ENCODE measurements at places on chromosomes 2 and 18. TPM values are rescaled to one million over a fixed set of nuclear protein-coding genes. Genes with fewer than 3 reads are reported as not detected.

Gene CYS1
- total RNA-seq = not detected

- no peaks in the 10 kb centered on the region for H3K36me3 ChIP-seq
- no peaks in the 10 kb centered on the region for H3K4me1 ChIP-seq
- H3K27ac ChIP-seq = no peak overlapping the region
- H3K27me3 ChIP-seq = no peaks in the 10 kb centered on the region
- no peak overlapping the region for H3K4me3 ChIP-seq
Measured at GRCh38 chr18:44386401-44386800, 294.3 kb upstream of the SETBP1 start.

DNA sequence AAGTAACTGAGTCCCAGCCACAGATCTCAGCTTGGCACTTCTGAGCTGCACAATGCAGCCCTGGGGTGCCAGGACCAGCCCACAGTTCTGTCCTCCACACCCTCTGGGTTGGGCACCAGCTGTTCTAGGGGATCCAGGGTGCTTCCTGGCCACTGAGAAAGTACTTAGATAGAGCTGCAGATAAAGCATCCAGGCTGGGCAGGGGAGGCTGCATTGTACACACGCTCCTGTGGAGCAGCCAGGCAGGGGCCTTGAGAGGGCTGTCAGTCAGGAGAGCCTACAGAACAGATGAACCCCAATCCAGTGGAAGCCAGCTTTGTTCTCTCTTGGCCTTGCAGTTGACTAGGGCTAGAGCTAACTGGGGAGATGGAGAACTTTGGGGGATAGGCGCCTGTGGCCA lies 104.6 kb downstream of the KIAA1328 start:
- no peak for DNase-seq
- H3K4me1 ChIP-seq = no peaks in the 10 kb centered on the region

GRCh38 chr2:169372561-169372960 lies 10.2 kb upstream of the LRP2 start:
- DNase-seq = no peak
- no peaks in the 10 kb centered on the region for H3K4me1 ChIP-seq
- peaks cover 10% of the 10 kb centered on the region for H3K27me3 ChIP-seq
- H3K36me3 ChIP-seq = no peaks in the 10 kb centered on the region
- no peak overlapping the region for H3K4me3 ChIP-seq

DNA sequence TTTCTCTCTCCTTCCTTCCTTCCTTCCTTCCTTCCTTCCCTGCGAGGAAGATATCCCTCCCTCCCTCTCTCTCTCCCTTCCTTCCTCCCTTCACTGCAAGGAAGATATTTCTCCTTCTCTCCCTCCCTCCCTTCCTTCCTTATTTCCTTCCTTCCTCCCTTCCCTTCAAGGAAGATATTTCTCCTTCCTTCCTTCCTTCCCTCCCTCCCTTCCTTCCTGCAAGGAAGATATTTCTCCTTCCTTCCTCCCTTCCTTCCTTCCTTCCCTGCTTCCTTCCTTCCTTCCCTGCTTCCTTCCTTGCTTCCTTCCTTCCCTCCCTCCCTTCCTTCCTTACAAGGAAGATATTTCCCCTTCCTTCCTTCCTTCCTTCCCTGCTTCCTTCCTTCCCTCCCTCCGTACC lies 229.5 kb downstream of the ZBTB7C start:
- no peak overlapping the region for H3K27ac ChIP-seq
- DNase-seq = no peak
- no peak overlapping the region for H3K4me3 ChIP-seq
- H3K4me1 ChIP-seq = no peaks in the 10 kb centered on the region
- H3K36me3 ChIP-seq = no peaks in the 10 kb centered on the region

Gene CRACDL
- total RNA-seq = 0.07 TPM

Measured in B cell (primary cell).